H1 (cell line): ENCODE measurements at places on chromosomes 13 and 19. TPM values are rescaled to one million over a fixed set of nuclear protein-coding genes. Genes with fewer than 3 reads are reported as not detected.

MBD3L2 gene
- not detected in 2 replicates for total RNA-seq

SPTBN4 gene
- total RNA-seq, result 1.9 and 3.4 TPM in 2 replicates

THSD8 gene
- 41.3 and 42.3 TPM in 2 replicates for total RNA-seq

ZNF546 gene
- 1.1 and 1.9 TPM in 2 replicates for total RNA-seq

IGFL1 gene
- not detected in 2 replicates for total RNA-seq

NKPD1 gene
- 0.38 and 0.39 TPM in 2 replicates for total RNA-seq

ZNF682 gene
- total RNA-seq, result 21.7 and 27.5 TPM in 2 replicates

DNA sequence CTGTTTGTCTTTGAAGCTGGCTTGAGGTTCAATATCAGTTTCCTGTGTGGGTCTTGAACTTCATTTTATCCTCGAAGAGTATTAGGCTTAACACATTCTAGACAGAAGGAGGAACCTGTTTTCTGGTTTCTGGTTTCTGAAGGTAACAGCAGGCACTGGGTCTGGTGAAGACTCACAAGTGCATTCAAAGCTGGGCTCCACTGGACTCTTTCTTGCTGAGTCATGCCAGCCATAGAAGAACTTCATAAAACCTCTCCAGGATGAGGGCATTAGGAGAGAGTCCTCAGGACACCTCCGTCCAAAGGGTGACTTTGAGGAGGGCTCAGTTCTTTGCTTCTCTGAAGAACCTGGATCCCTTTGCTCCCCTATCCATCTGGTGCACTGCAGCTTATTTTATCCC, 668.6 kb upstream of the SLC10A2 start:
- no peak for DNase-seq
- H3K4me1 ChIP-seq, result no peaks in the 10 kb centered on the region
- H3K27ac ChIP-seq, result no peak overlapping the region
- H3K36me3 ChIP-seq, result no peaks in the 10 kb centered on the region
- no peaks in the 10 kb centered on the region for H3K27me3 ChIP-seq
- no peak overlapping the region for H3K4me3 ChIP-seq

DNA sequence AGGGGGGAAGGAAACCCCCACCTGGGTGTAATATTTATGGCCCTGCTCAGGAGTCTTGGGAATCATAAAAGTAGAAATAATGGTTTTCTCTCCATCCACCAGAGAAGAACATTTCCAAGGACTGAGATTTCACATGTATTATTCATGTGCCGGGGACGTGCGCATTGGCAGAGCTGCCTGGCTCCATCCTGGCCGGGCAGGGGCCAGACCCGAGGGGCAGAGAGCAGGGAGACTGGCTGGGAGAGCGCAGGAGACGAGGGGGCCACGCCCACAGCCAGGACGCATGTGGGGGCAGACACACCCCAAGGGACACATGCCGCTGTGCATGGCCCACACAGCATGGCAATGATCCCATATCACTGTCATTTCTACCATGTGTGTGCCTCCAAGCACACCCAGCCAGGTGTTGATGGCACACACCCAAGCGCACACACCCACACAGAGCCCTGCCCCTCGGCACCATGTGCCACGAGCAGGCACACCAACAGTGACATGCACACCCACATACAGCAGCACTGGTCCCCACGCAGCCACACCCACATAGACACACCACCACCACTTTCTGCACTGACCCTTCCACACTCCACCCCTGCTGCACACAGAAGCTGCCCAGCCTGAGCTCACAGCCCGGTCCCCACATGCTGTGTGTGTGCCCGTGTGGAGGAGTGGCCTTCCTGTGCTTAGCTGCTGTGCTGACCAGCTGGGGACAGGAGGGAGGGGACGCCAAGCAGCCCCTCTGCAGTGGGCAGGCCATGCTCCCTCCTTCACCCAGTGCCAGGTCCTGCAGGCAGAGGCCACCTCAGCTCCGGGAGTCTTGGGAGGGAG, 39.3 kb downstream of the CEBPG start:
- H3K27me3 ChIP-seq, result no peaks in the 10 kb centered on the region
- no peaks in the 10 kb centered on the region; the same call in 1 of the 2 replicates for H3K4me1 ChIP-seq
- DNase-seq, result no peak
- no peaks in the 10 kb centered on the region for H3K36me3 ChIP-seq
- H3K27ac ChIP-seq, result no peak overlapping the region
- no peak overlapping the region for H3K4me3 ChIP-seq

DNA sequence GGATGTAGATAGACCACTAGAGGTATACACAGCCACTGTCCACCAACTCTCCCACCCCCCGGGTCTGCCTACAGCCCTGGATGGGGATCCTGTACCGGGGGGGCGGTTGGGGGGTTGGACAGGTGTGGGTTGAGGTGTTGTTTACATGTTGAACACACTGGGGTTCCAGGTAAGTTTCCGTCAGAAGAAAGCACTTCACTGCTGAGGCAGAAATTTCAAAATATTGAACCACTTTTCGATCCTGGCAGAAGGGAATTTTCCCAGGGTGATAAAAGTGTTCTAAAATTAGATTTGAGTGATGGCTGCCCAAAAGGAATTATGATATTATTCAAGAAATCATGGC, 6.6 kb upstream of the CEACAM16 start:
- no peak for DNase-seq
- no peaks in the 10 kb centered on the region for H3K27me3 ChIP-seq
- no peak overlapping the region for H3K27ac ChIP-seq
- H3K36me3 ChIP-seq, result no peaks in the 10 kb centered on the region

GRCh38 chr19:15250640-15250993, 18.4 kb upstream of the EPHX3 start:
- DNase-seq, result no peak
- peaks cover 38% of the 10 kb centered on the region for H3K36me3 ChIP-seq
- H3K4me1 ChIP-seq, result peaks cover 15% of the 10 kb centered on the region
- H3K4me3 ChIP-seq, result no peak overlapping the region
- no peaks in the 10 kb centered on the region for H3K27me3 ChIP-seq
- peak overlapping the region; percentile 43 for H3K27ac ChIP-seq

DNA sequence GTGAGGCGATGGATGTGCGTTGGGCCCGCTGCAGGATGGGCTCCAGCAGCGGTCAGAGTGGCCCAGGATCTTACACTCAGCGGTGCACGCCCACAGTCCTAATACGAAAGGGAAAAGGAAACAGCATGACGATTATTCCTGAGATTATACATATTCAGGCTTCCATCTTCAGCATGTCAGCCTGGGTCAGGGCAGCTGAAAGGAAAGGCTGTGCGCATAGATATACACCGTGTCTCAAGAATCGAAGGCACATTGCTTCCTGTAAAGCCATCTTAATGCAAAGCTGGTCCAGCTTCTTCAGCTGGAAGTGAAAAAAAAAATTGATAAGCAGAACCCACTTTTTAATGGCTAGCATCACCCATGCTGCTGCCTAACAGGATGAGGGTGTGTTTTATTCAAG, 3.6 kb downstream of the PCDH8 start:
- DNase-seq, result no peak
- peak overlapping the region; percentile 84 for H3K4me3 ChIP-seq
- H3K4me1 ChIP-seq, result peaks cover 20% of the 10 kb centered on the region
- H3K36me3 ChIP-seq, result no peaks in the 10 kb centered on the region

DNA sequence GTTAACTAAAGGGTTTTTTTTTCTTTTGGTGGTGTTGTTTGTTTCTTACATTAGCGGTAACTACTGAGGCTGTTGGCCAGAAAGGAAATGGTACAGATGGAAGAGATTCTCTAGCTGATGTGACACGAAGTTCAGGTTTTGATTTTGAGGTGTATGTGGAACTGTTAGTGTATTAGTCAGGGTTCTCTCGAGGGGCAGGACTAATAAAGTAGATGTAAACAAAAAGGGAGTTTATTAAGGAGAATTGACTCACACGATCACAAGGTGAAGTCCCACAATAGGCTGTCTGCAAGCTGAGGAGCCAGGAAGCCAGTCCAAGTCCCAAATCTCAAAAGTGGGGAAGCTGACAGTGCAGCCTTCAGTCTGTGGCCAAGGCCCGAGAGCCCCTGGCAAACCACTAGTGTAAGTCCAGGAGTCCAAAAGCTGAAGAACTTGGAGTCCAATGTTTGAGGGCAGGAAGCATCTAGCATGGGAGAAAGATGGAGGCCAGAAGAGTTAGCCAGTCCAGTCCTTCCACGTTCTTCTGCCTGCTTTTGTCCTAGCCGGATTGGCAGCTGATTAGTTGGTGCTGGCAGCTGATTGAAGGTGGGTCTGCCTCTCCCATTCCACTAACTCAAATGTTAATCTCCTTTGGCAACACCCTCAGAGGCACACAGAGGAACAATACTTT, 577.6 kb downstream of the EFNB2 start:
- DNase-seq, result no peak
- peaks cover 3% of the 10 kb centered on the region for H3K4me1 ChIP-seq
- H3K4me3 ChIP-seq, result no peak overlapping the region
- H3K27ac ChIP-seq, result no peak overlapping the region
- no peaks in the 10 kb centered on the region for H3K36me3 ChIP-seq

DNA sequence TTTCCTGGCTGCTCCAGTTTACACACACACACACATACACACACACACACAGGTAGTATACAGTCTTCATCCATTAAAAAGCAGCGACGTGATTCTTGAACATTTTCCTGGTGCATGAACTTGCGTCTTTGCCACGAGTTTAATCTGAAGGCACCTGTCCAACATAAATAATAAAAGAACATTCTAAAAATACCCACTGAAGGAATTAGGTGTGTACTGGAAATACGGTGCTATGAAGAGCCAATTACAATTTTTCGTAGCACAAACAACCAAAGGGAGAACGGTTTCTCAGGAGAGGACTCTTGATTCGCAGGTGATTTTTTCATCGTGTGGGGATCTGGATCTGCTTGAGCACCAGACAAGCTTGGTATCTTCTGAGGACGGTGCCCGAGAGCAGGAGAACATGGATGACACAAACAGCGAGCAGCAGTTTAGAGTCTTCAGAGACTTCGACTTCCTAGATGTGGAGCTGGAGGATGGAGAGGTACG, 61.2 kb downstream of the ZAR1L start:
- DNase-seq, result no peak
- H3K4me1 ChIP-seq, result no peaks in the 10 kb centered on the region
- no peaks in the 10 kb centered on the region for H3K27me3 ChIP-seq
- H3K4me3 ChIP-seq, result no peak overlapping the region

- no peaks in the 10 kb centered on the region for H3K36me3 ChIP-seq
- no peak for DNase-seq
- peaks cover 7% of the 10 kb centered on the region; the same call in 1 of the 2 replicates for H3K4me1 ChIP-seq
- H3K27me3 ChIP-seq, result no peaks in the 10 kb centered on the region
- H3K27ac ChIP-seq, result no peak overlapping the region
- no peak overlapping the region for H3K4me3 ChIP-seq
These were observed 65.0 kb downstream of the ARHGEF7 start for GRCh38 chr13:111179908-111180760.

DNA sequence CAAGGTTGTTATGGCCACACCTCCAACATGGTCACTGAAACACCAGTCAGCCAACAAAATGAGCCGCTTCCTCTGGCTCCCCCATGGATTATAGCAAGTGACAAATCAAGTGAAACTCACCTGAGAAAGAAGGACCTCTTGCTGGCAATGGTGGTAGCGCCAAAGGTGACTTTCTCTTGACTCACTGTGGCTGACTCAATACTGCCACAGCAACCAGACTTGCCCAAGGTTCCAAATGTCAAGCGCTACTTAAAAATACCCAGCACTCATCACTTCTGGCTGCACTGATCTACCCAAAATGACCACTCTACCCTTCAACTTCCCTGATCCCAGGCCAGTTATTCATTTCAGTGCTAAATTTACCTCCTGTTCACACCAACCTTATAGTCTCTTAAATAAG, 495.5 kb downstream of the FOXO1 start:
- no peak overlapping the region for H3K4me3 ChIP-seq
- DNase-seq, result no peak
- H3K27me3 ChIP-seq, result no peaks in the 10 kb centered on the region

GRCh38 chr19:18304458-18305310, 18.2 kb downstream of the LSM4 start:
- peaks cover 7% of the 10 kb centered on the region for H3K36me3 ChIP-seq
- H3K27me3 ChIP-seq, result no peaks in the 10 kb centered on the region
- no peaks in the 10 kb centered on the region for H3K4me1 ChIP-seq
- H3K4me3 ChIP-seq, result peak overlapping the region; percentile 49
- DNase-seq, result no peak

- DNase-seq, result no peak
- no peaks in the 10 kb centered on the region for H3K27me3 ChIP-seq
- peaks cover 7% of the 10 kb centered on the region for H3K4me1 ChIP-seq
- H3K4me3 ChIP-seq, result no peak overlapping the region
- H3K27ac ChIP-seq, result no peak overlapping the region
These were observed 79.2 kb downstream of the TBC1D4 start for GRCh38 chr13:75402787-75403186.

DNA sequence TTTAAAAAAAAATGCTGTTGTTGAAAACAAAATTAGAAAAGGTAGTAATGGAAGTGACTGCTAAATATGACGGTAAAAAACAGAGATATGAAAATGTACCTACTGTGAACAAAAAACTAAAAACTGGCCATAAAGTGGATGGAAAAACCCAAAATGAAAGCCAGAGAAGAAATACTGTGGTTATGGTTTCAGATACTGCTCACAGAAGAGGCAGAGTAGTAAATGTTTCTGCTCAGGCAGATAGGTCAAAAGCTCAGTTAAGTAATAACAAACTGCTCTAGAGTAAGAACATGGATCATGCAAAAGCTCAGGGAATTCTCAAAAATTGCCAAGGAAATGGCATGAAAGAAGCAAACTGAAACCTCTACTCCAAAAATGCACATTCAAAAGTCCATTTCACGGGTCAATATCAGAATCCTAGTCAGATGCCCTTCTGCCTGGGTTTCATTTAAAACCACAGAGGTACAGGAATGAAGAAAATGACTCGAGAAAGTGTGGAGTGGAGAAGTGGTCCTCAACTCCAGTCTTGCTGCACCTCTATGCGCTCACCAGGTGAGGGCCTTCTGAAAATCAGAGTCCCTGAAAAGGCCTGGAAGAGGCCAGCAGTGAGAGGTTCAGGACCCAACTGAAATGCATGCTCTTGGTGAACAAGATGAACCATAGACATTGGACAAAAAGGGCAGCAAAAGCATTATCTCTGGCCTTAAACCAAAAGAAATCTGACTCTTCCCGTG, 315.0 kb upstream of the SPRY2 start:
- DNase-seq, result no peak
- H3K4me1 ChIP-seq, result no peaks in the 10 kb centered on the region
- no peak overlapping the region for H3K4me3 ChIP-seq
- no peaks in the 10 kb centered on the region for H3K27me3 ChIP-seq

GRCh38 chr13:110653271-110653670, 37.9 kb downstream of the NAXD start:
- 0 out of 2 replicates have a peak, but pooled peaks cover 2% of the 10 kb centered on the region for H3K36me3 ChIP-seq
- H3K4me3 ChIP-seq, result no peak overlapping the region
- H3K4me1 ChIP-seq, result no peaks in the 10 kb centered on the region
- H3K27me3 ChIP-seq, result no peaks in the 10 kb centered on the region
- DNase-seq, result no peak

DNA sequence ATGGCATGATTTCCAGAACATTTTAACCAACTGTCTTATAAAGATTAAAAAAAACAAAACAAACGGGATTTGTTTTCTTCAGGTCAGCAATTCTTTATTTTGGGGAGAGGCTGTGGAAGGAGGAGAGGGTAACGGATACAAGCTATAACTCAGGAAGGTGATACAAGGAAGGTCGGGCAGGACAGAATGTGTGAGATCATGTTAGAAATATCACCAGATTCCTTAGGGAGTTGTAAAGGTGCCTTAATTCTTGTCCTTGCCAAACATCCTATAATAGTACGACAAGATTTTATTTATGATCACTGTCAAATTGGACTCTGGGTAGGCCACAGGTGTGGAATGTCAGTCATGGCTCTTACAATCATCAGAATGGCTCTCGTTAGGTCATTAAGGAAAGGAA, 503.1 kb downstream of the DIAPH3 start:
- DNase-seq, result no peak
- no peak overlapping the region for H3K27ac ChIP-seq
- no peak overlapping the region for H3K4me3 ChIP-seq
- peaks cover 6% of the 10 kb centered on the region for H3K4me1 ChIP-seq

- DNase-seq, result peak; percentile 93
- H3K27me3 ChIP-seq, result no peaks in the 10 kb centered on the region
- no peaks in the 10 kb centered on the region for H3K36me3 ChIP-seq
- H3K4me1 ChIP-seq, result no peaks in the 10 kb centered on the region
These were observed 3.6 kb downstream of the LGALS7 start for GRCh38 chr19:38769635-38770211.
